ENCODE measurements at places on chromosomes 7 and 10.
A peak's percentile ranks its signal among the peaks of the same experiment; 100 is the strongest.

DNA sequence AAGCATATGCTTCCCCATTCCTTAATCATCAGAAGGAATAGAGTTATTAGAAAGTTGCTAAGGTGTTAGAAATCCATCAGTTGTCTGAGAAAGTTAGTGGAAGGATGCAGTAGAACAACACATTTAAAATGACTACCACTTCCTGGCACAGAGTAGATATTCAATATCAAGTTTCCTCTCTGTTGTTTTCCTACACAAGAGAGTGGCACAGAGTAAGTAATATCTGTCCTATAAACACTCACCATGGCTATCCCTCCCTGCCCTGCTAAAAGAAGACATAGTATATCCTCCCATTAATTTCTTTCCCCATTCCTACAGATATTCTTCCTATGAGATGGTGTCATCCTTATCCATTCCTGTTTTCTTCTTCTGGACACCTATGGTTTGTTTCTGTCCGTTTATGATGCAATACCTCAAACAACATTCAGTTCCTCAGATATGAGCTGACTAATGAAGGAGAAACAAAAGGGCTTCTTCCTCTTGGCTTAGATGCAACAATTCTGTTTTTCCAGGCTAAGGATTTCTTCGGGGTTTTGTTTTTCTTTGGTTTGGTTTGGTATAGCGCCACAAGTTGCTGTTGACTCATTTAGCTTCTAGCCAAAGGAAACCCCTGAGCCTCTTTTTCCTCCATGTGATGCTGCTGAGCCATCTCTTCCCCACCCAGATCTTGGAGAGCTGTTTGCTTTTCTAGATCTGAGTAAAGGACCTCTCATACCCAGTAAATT is 32.9 kb upstream of the BPGM start:
- DNase-seq = no peak

DNA sequence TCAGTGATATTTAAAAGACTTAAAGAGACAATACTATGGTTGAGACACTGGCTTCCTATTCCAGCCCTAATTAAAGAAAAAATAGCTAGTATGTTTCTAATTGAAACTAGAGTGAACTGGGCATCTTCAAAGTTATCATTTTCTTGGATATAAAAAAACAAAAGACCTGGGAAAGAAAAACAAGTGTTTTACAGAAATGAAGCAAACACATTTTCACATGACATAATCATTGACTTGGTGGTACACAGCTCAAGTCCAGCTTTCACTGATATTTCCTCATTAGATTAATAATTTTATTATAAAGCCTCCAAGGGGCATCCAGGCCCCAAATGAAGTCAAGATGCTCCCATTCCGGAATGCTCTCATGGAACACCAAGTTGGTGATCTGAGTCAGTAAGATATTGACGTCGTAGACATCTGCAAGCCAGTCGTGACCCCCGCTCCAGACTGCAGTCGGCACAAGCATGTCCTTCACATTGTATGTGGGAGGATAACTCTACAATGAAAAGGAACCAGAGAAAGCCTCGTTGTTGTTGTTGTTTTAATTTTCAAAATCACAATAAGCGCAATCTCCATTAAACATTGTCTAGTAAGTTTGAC is 7.5 kb upstream of the CH25H start:
- DNase-seq = no peak

DNA sequence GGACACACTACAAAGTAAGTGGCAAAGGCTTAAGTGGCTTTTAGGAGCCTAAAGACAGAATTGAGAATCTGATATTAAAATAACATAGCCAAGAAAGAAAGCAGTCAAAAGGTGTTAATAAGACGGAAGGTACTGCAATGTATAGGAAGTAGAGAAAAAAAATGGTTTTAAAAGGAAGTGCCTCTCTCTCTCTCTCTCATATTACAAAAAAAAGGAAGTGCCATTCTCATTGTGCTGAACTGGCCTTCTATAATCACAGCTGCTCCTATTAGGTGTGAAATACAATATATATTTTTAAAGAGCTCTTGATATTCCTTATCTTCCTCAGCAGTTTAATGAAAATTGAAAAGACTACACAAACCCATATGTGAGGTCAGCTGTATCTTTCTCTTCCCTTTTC is 199.4 kb upstream of the NPVF start:
- DNase-seq = no peak

DNA sequence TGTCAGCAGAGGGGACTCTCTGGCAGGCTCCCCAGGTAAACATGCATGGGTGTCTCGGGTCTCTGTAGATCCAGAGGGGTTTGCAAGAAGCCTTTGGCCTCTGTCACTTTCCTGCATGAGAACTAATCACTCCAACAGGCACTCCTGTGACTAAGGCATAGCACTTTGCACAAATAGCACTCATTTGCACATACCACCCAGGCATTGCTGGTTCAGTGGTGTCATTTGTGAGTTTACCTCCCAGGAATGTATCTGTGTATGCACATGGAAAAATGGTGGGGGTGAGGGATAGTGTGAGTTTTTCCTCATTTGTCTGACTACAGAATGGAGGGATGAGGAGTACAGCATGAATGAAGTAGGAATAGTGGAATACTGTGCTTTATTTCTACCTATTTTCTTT is 39.5 kb downstream of the CNNM1 start:
- no peak for DNase-seq

GRCh38 chr10:52378124-52378523 is 64.0 kb downstream of the DKK1 start:
- no peak for DNase-seq

GRCh38 chr10:14438057-14438456 is 107.3 kb upstream of the FRMD4A start:
- DNase-seq = no peak

- no peak for DNase-seq
Observed at GRCh38 chr7:7178906-7179305, 3.4 kb upstream of the C1GALT1 start.

DNA sequence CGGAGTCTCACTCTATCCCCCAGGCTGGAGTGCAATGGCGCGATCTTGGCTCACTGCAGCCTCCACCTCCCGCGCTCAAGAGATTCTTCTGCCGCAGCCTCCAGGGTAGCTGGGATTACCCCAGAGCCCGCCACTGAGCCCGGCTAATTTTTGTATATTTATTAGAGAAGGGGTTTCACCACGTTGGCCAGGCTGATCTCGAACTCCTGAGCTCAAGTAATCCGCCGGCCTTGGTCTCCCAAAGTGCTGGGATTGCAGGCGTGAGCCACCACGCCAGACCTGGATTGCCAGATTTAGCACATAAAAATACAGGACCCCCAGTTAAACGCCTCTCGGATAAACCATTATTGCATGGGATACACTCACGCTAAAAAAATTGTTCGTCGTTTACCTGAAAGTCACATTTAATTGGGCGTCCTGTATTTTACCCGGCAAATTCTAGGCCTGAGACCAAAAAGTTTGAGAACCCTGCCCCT is 375 bp upstream of the GATAD1 start:
- no peak for DNase-seq

DNA sequence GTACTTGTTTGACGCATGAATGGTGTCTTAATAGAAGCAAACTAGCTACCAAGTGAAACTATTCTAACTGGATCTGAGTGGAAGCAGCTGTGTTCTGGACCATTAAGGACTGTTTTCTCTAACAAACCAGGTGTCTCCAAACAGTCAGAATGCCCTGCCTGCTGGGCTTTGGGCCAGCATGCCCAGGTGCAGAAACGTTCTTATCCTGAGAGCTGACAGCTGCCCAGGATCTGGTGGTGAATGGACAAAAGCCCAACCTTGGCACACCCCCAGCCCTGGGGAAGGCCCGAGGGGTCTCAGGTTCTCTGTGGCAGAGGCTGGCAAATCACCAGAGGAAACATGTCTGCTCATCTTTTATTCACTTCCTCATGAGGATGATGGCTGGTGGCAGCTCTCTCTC is 48.2 kb upstream of the LAMB4 start:
- no peak for DNase-seq

GRCh38 chr10:114138581-114138980 is 35.4 kb downstream of the CCDC186 start:
- no peak for DNase-seq

DNA sequence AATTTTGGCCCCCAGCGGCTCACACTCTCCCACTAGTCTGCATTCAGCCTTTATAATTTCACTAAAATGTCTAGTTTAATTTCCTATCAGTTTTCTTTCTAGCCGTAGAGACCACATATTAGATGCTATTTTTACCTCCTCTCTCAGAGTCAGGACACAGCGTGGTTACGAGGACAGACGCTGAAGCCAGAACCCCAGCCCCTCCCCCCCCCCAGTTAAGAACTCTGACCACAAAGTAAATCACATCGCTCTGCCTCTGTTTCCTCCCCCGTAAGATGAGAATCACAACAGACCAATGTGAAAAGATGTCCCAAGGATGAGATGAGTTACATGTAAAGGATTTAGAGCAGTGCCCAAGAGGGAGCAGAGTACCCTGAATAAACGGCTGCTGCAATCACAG is 11.1 kb upstream of the TARP start:
- DNase-seq = no peak

DNA sequence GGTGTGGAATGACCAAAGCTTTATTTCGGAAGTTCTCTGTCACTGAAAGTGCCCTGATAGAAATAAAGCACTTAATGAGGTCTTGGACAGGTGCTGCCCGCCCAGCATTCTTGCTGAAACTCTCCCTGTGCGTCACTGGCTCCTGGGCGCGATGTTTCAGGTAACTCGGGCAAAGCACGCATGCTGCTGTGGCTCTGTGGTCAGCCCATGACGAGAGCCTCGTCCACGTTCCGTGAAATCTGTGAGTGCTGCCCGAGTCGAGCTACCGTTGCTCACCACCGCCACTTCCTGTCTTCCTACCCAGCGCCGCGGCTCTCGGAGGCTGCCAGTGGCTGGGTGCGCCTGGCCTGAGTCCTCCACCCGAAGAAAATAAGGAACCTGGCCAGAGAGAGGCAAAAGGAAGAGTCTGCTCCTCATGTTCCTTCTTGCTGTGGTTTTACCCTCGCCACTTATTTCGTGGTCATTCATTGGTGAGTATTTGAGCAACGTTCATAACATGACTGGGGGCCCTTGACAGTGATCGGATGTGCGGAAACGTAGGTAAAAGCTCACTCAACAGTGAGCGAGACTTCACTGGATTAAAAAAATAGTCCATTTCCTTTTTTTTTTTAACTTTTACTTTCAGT is 95.5 kb downstream of the MAP3K8 start:
- DNase-seq = peak; percentile 56

- DNase-seq = no peak
Observed at GRCh38 chr7:50204581-50204980, 99.9 kb upstream of the IKZF1 start.

- DNase-seq = no peak
Observed at GRCh38 chr10:113958631-113959382, 84.9 kb upstream of the ADRB1 start.

DNA sequence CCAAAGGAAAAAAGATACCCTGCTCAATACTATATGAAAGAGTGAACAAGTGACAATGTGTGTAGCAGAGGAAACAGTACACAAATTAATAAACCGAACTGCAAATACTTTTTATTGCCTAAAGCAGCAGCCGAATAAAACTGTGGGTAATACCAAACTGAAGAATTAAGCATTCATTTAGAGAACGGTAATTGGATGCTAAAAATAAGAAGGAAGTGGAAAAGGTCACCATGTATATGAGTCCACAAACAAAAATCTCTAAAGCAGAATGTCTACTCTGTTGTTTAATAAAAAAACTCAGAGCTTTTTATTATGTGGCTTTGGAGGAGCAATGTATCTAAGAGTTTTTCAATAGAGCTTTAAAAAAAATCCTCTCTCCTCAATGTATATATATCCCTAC is 87.9 kb downstream of the ETV1 start:
- no peak for DNase-seq

GRCh38 chr10:23481363-23481961 is 42.6 kb downstream of the OTUD1 start:
- no peak for DNase-seq

- DNase-seq = no peak
Observed at GRCh38 chr7:49089717-49090116, 165.4 kb downstream of the CDC14C start.

- DNase-seq = no peak
Observed at GRCh38 chr7:45968856-45969541, 47.9 kb upstream of the IGFBP3 start.

DNA sequence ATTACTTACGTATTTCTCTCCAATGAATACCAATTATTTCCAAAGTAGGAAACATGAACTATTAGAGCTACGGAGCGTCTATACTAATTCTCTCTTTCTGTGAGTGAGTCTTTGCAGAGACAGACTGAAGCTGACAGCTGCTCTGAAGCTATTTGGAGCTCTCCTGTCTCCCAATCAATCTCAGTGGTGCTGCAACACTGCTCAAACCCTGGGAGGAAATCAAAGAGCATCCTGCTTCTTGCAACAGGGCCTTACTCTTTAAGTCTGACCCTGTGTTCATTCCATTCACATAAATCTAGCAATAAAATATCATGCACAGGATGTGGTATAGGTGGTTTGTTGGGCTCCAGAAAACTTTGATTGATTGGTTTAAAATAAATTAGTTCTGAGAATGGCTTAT is 685.7 kb upstream of the IGFBP3 start:
- no peak for DNase-seq

GRCh38 chr7:114922652-114923402 is 933 bp downstream of the MDFIC start:
- DNase-seq = peak; percentile 11

DNA sequence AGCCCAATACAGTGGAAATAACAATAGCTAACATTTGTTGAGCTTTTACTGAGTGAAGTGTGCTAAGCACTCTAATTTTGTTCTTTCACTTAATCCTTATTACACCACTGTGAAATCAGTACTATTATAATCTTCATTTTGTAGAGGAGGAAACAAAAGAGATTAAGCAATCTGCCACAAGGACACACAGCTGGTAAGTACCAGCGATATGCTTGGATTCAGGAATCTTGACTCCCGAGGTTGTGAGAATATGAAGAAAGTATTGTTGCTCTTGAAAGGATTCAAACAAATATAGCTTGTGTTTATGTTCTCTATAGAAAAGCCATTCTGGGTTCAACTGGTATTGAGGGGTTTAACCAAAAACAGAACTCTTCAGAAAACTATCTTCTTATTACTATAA is 93.7 kb upstream of the HECTD2 start:
- no peak for DNase-seq

- no peak for DNase-seq
Observed at GRCh38 chr10:86178401-86179152, 188.0 kb downstream of the GRID1 start.

- no peak for DNase-seq
Observed at GRCh38 chr7:159280008-159280407, 135.3 kb upstream of the VIPR2 start.

GRCh38 chr7:73683788-73684693 is 644 bp downstream of the BUD23 start:
- no peak for DNase-seq

- DNase-seq = no peak
Observed at GRCh38 chr7:75869776-75870379, 9.0 kb upstream of the RHBDD2 start.

All from stimulated activated CD8-positive, alpha-beta memory T cell treated with anti-CD3 and anti-CD28 coated beads, Interleukin-4, amount 100 ng/mL, for 1 hour (primary cell).